ENCODE measurements at places on chromosomes 4 and X. TPM values are rescaled to one million over a fixed set of nuclear protein-coding genes. Genes with fewer than 3 reads are reported as not detected.
A peak's percentile ranks its signal among the peaks of the same experiment; 100 is the strongest.

GRCh38 chrX:67426946-67427345 is 116.9 kb upstream of the AR start:
- no peak for DNase-seq

DNA sequence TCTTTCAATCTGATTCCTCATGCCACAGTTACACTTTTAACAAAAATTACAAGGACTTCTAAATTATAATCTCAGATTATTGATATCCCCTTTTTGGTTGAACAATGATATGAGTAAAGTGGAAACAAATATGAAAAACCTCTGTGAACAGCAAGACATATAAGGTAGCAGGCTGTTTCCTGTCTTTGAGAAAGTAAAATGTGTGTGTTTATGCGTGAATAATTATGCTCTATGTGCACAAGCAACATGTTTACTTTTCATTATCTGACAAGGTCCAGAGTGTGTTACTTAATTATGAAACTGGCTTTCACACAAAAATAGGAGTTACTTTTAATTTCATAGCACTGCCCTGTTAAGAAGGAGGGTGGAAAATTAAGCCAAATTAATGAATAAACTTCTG is 43.1 kb downstream of the DDIT4L start:
- DNase-seq, result no peak

GRCh38 chr4:123846561-123846960 is 450.0 kb downstream of the SPRY1 start:
- no peak for DNase-seq

DNA sequence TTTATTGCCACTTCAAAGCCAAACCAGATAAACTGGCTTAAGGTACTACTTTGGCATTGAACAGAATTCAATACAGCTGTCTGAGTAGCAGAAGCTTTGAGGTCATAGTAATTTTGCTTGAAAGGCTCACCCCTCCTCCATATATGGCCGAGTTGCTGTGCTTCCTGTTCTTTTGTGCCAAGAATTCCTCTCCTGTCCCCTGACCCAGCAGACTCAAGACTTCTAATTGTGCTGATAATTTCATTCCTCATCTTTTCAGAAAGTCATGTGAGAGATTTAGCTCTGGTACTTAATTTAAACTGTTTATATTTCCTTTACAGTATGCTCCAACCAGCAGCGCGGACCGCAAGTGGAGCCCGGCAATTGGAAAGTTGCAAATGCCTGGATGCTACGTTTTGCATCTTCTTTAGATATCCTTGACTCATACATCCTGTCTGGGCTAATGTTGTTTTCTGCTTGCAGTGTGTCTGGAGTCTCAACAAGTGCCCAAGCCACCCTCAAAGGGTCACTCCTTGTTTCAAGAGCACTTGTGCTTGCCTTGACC is 373.4 kb downstream of the PDGFC start:
- peak; percentile 72 for DNase-seq

GRCh38 chrX:20383477-20383876 is 116.8 kb upstream of the RPS6KA3 start:
- DNase-seq, result no peak

DNA sequence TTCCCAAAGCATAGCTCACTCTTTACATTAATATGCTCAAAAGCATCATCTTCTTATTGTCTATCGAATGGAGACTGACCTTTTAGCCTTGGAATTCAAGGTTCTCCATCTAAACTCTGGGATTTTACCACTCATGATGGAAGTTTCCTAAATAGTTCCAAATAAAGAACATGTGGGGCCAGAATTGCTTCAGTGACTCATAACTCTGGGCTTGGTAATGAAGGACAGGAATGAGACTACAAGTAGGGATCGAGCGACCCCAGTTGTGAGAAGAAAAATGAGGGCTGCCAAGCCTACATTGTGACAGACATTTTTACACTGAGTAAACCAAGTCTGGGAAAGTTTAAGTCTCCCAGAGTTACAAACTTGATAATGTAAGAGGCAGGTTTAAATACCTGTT is 269.9 kb downstream of the CBLL2 start:
- no peak for DNase-seq

- peak; percentile 96 for DNase-seq
These were observed 70.0 kb upstream of the TSPAN5 start for GRCh38 chr4:98728433-98728832.

GRCh38 chrX:17919896-17920446 is 58.9 kb upstream of the RAI2 start:
- no peak for DNase-seq

The SLC6A8 gene
- 22.8 TPM for polyA plus RNA-seq

The DCAF12L1 gene
- 30.7 TPM for polyA plus RNA-seq

The NAP1L5 gene
- 2.1 TPM for polyA plus RNA-seq

The ZNF280C gene
- 2.5 TPM for polyA plus RNA-seq

The GPR34 gene
- polyA plus RNA-seq, result not detected

The LCORL gene
- 2.8 TPM for polyA plus RNA-seq
